Dermis blood vessel endothelial cell (primary cell): ENCODE measurements at places on chromosomes 5 and 9. TPM values are rescaled to one million over a fixed set of nuclear protein-coding genes. Genes with fewer than 3 reads are reported as not detected.

PAPPA gene
- total RNA-seq: 0.19 and 0.34 TPM in 2 replicates

ADAMTS2 gene
- total RNA-seq: 0.42 and 2.4 TPM in 2 replicates

NEUROG1 gene
- total RNA-seq: not detected in 2 replicates

OTP gene
- not detected in 2 replicates for total RNA-seq

SHOC1 gene
- total RNA-seq: not detected in 2 replicates

SPATA31C1 gene
- total RNA-seq: not detected in 2 replicates

KIF24 gene
- 1.0 and 5.6 TPM in 2 replicates for total RNA-seq

DIMT1 gene
- 51.4 and 83.0 TPM in 2 replicates for total RNA-seq

GABRA6 gene
- total RNA-seq: not detected in 2 replicates

KIF20A gene
- 18.9 and 109 TPM in 2 replicates for total RNA-seq

CA9 gene
- total RNA-seq: not detected in 2 replicates

NTNG2 gene
- 0.05 TPM in 1 of 2 replicates, not detected in the other for total RNA-seq

CAMK2A gene
- not detected in 2 replicates for total RNA-seq

KCTD16 gene
- under 0.01 and 0.05 TPM in 2 replicates for total RNA-seq

FAM221B gene
- total RNA-seq: not detected in 2 replicates

IL5 gene
- not detected in 2 replicates for total RNA-seq

EGFL7 gene
- total RNA-seq: 571 and 768 TPM in 2 replicates

FGF1 gene
- total RNA-seq: 0.19 and 0.85 TPM in 2 replicates

PCDHA9 gene
- total RNA-seq: under 0.01 TPM in 2 replicates

NUTM2G gene
- not detected in 2 replicates for total RNA-seq

SEMA6A gene
- 21.1 and 38.1 TPM in 2 replicates for total RNA-seq

LIX1 gene
- not detected in 2 replicates for total RNA-seq

GPBP1 gene
- total RNA-seq: 78.0 and 86.4 TPM in 2 replicates

RLN1 gene
- total RNA-seq: not detected in 2 replicates

PRR7 gene
- 4.5 and 4.8 TPM in 2 replicates for total RNA-seq

SUSD3 gene
- not detected in 2 replicates for total RNA-seq

IL4 gene
- not detected in 2 replicates for total RNA-seq
